Tongue (tissue), 3 donors: ENCODE measurements at places on chromosomes 11 and 22.

DNA sequence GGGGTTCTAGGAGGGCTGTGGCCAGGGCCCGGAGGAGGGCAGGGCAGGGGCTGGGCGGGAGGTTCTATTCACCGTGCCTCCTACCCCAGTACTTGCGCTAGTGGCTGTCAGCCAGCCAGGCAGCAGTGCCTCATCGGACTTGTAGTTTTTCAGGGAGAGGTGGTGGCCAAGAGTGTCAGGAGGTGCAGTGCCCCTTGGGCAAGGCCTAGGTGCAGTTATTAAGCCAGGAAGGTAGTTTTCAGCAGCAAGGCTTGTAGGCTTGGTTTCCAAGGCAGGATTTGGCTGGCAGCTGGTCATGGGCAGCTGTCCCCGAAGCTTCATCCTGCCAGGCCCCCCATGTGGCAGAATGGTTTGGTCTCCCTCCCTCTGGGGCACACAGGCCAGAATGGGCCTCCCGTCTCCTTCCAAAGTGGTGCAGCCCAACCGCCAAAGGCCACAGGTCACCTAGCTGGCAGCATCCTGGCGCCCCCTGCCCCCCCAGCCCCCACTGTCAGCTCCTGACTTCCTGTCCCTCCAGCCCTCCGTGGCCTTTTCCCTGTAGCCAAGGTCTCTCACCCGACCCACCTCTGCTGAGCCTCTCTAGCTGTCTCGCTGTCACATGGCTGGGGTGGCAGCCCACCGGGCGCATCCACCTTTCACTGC lies 8.5 kb downstream of the CCDC88B start:
- peak; percentile 74 for DNase-seq

GRCh38 chr22:19568337-19569275 lies 44.4 kb upstream of the CLDN5 start:
- no peak for DNase-seq

- no peak for DNase-seq
Observed at GRCh38 chr11:35857922-35858321, 85.9 kb upstream of the LDLRAD3 start.

DNA sequence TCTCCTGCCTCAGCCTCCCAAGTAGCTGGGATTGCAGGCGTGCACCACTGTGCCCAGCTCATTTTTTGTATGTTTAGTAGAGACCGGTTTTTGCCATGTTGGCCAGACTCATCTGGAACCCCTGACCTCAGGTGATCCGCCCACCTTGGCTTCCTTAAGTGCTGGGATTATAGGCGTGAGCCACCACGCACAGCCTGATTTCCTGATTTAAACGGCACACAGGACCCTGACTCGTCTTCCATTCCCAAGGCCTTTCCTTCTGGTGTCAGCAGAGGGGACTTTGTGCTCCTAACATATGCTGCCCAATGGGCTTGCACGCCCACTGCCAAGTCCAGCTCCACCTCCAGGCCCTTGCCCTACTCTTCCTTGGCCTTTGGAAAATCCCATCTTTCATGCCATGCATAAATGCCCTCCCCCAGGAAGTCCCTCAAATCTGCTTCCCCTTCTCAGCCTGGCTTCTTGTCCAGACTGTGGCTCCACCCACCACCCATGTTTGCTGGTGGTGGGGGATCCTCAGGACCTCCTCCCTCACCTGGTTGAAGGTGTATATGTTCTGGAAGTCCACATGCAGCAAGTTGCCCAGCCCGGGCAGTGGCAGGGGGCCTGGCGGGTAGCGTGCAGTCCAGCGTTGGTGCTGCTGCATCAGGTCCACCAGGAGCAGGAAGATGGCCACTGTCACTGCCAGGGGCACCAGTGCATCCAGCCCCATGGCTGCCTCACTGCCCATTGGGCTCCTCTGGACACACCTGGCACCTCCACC lies 23.9 kb upstream of the CYP2D6 start:
- DNase-seq = no peak

DNA sequence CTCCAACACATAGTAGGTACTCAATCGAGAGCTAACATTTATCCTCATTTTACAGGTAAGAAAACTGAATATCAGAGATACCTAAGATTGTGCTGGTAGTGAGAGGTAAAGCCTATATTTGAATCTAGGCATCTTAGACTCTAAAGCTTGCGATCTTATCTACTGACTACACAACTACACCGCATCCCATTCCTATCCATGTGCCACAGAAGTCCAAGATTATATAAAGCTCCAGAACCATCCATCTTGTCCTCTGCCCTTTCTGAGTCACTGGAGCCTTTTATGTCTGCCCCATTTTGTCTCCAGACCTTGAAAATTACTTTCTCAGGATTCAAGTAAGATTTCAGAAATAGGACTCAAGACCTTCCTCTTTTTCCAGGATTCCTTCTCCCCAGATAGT lies 84.4 kb downstream of the OR5AK2 start:
- no peak for DNase-seq

DNA sequence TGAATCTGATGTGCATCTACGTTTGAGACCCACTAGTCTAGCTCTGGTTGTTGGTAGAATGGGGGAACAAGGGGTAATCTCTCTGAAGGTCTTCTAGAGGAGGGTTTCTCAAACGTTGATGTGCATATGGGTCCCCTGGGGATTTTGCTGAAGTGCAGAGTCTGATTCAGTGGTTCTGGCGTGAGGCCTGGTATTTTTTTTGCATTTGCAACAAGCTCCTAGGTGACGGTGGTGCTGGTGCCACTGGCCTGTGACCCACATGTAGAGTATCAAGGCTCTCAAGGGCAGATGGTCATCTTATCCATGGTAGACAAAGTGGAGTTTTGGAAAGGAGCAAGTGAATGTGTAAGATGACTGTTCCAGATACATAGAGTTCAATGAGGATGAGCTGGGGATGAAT lies 97.1 kb downstream of the CEP164 start:
- DNase-seq = no peak

GRCh38 chr22:24954114-24954463 lies 1.6 kb downstream of the KIAA1671 start:
- DNase-seq = no peak
